ENCODE measurements at places on chromosomes 12 and 14.

GRCh38 chr12:104167519-104168458, 29.8 kb upstream of the NFYB start:
- no peak for DNase-seq

GRCh38 chr14:64062381-64063115, 209.7 kb downstream of the SYNE2 start:
- DNase-seq = no peak

GRCh38 chr12:132998741-132999140, 12.6 kb downstream of the ZNF26 start:
- DNase-seq = no peak

GRCh38 chr12:79415321-79415720, 275.4 kb downstream of the PAWR start:
- no peak for DNase-seq

- DNase-seq = no peak
These were observed 37.6 kb downstream of the BCAT1 start for GRCh38 chr12:24911271-24911791.

All from activated T-helper 1 cell treated with anti-CD3 and anti-CD28 coated beads, Interleukin-2, amount 50 U/mL, for 16 hours (primary cell).